ENCODE measurements at places on chromosomes 2 and 18. TPM values are rescaled to one million over a fixed set of nuclear protein-coding genes. Genes with fewer than 3 reads are reported as not detected.

- DNase-seq = no peak
- no peak overlapping the region for H3K27ac ChIP-seq
- H3K4me1 ChIP-seq = no peaks in the 10 kb centered on the region
- H3K27me3 ChIP-seq = no peaks in the 10 kb centered on the region
- no peaks in the 10 kb centered on the region for H3K36me3 ChIP-seq
Observed at GRCh38 chr2:13193900-13194299, 477.2 kb downstream of the TRIB2 start.

Gene MZT2A
- 115 TPM for total RNA-seq

Gene C2orf68
- total RNA-seq = 89.9 TPM

Gene AMER3
- not detected for total RNA-seq

- DNase-seq = peak; percentile 56
- peaks cover 40% of the 10 kb centered on the region for H3K4me1 ChIP-seq
- H3K27me3 ChIP-seq = no peaks in the 10 kb centered on the region
- H3K27ac ChIP-seq = peak overlapping the region; percentile 69
- H3K4me3 ChIP-seq = peak overlapping the region; percentile 53
- H3K36me3 ChIP-seq = no peaks in the 10 kb centered on the region
Observed at GRCh38 chr2:99489063-99489760, 605 bp downstream of the REV1 start.

All from CD4-positive, alpha-beta memory T cell (primary cell).